Activated CD4-positive, CD25-positive, alpha-beta regulatory T cell (primary cell): ENCODE measurements at places on chromosomes 6 and 20.

GRCh38 chr6:64185621-64186020, 550.0 kb downstream of the PHF3 start:
- no peak for DNase-seq

- DNase-seq, result no peak
These were observed 5.6 kb upstream of the PHACTR3 start for GRCh38 chr20:59598625-59599310.

GRCh38 chr6:128932061-128932460, 49.1 kb downstream of the LAMA2 start:
- no peak for DNase-seq

DNA sequence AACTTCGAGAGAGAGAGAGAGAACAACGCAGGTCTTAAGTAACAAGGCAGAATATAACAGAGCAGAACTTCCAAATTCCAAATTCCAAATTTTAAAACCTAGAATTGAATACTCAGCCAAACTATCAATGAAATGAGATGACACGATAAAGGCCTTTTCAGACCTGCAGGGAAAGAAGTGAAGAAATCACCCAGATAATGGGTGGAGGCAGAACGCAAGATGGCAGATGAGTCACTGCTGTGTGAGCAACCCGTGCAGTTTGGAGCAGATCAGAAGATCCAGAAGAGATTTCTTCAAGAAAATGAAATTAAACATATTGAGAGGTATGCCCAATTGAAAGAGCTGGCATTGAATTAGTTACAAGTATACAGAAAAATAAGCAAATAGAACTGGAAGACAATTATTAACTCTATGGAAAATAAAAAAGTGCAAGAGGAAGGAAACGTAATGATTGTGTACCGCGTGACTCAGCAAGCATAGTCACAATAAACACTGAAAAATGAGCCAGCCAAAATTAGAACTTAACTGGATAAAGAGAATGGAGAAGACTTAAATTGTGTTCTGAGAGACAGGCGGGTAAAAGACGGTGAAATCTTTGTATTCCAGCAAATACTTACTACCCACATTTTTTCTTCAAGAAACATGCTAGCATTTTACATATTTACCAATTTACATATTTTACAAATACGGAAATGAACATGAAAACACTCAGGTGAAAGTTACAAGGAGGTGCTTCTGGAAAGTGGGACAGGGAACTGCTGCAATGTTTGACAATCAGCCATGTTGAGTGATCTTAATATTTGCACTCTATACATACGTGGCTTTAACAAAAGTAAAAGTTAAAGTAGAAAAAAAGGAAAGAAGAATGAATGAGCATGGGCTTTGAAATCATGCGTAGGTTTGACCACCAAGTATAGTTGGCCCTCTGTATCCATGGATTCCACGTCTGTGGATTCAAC, 87.9 kb upstream of the CDYL start:
- no peak for DNase-seq

GRCh38 chr20:3755814-3756480, 11.6 kb downstream of the ADISSP start:
- DNase-seq, result no peak

DNA sequence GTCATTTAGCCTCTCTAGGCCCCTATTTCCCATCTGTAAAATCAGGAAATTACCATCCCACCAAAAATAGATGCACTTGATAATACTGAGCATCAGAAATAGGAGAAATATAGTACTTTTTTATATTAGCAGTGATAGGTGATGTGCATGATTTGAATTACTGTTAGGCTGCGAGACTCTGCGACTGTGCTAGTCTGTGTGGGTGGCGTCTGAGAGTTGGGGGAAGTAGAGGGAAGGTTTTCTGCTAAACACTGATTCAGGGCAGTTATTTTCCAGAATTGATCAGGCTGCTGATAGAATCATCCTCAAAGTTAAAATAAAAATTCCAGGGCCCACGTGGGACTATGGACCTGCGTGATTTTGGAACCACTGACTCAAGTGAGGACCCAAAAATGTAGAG, 60.4 kb upstream of the ARMH2 start:
- DNase-seq, result no peak

DNA sequence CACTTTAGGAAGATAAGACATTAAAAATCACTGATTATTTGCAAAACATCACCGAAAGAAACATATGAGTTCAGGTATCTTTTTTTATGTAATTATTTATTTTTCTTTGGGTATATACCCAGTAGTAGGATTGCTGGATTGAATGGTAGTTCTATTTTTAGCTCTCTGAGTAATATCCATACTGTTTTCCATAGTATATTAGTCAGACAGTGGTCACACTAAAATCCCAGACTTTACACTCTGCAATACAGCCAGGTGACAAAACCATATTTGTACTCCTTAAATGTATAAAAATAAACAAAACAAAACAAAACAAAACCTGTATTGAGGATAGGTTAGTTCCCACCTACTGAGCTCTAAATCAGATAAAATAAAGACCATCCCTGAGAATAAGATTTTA, 1024.3 kb upstream of the EYS start:
- DNase-seq, result no peak

DNA sequence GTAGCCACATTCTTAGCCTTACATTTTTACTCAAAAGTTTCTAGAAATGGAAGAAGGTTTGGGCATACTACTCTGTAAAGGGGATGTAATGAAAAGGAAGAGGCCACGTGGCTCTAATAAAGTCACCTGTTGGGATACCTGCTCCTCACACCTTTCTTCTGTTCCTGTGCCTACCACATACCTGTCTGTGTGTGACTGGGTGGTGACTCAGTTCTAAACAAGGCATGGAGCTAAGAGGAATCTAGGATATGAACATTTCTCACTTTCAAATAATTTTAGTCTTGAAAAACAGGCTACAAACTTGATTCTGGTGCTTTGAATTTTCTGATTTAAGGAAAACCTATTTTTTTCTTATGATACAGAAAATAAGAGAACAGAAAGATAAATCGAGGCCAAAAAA, 363.6 kb downstream of the RFPL4B start:
- DNase-seq, result no peak

GRCh38 chr20:5489601-5490000, 172.8 kb upstream of the PROKR2 start:
- DNase-seq, result no peak

GRCh38 chr6:25875563-25875905, 1.5 kb upstream of the SLC17A3 start:
- no peak for DNase-seq

GRCh38 chr6:163413345-163414116, 987 bp upstream of the QKI start:
- DNase-seq, result peak; percentile 81

DNA sequence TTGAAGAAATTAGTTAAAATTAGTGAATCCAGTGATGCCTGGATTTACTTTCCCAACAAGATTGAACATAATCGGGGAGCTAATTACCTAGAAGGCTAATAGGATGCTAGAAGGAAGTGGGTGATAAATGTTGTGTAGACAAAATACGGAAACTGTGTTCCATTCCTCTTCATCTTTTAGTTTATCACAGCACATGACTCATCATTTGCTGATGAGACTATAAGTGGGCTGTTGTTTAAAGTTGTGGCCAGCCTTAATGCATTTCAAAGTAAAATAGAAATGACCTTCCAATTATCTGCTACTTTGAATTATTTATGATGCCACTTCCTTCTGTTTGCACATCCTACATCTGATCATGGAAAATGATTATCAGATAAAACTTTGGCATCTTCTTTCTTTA, 43.4 kb downstream of the OGFRL1 start:
- no peak for DNase-seq

GRCh38 chr6:134003542-134003951, 48.9 kb downstream of the SLC2A12 start:
- no peak for DNase-seq

DNA sequence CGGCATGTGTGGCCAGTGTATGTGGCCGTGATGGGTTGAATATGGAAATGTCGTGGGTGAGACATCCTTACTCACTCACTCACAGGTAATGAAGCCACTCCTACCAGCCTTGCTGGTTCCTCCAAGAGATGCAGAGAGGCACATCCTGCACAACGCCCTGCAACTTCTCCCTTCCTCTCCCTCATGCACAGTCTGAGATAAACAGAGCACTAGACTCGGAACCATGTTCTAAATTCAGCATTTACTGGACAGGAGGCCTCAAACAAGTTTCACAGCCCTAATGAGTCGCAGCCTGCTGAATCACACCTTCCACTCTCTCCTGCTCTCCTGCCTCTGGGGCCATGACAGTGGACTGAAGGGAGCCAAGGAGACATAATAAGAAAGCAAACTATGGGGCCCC, 91.2 kb downstream of the ISM1 start:
- no peak for DNase-seq

- no peak for DNase-seq
These were observed 57.6 kb downstream of the PLCB4 start for GRCh38 chr20:9126527-9126926.

DNA sequence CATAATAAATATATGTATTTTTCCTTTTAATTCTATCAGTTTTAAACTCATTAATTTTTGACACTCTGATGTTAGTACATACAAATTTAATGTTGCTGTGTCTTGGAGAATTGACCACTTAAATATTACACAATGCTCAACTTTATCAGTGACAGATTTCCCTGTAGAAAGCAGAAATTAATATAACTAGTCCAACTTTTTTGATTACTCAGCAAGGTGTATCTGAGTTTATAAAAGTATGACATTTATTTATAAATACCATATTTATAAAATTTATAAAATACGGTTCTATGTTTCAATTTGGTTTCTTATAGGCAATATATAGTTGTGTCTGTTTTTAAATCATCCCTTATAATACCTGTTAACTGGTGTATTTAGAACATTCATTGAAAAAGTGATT, 350.0 kb upstream of the EYS start:
- DNase-seq, result no peak

DNA sequence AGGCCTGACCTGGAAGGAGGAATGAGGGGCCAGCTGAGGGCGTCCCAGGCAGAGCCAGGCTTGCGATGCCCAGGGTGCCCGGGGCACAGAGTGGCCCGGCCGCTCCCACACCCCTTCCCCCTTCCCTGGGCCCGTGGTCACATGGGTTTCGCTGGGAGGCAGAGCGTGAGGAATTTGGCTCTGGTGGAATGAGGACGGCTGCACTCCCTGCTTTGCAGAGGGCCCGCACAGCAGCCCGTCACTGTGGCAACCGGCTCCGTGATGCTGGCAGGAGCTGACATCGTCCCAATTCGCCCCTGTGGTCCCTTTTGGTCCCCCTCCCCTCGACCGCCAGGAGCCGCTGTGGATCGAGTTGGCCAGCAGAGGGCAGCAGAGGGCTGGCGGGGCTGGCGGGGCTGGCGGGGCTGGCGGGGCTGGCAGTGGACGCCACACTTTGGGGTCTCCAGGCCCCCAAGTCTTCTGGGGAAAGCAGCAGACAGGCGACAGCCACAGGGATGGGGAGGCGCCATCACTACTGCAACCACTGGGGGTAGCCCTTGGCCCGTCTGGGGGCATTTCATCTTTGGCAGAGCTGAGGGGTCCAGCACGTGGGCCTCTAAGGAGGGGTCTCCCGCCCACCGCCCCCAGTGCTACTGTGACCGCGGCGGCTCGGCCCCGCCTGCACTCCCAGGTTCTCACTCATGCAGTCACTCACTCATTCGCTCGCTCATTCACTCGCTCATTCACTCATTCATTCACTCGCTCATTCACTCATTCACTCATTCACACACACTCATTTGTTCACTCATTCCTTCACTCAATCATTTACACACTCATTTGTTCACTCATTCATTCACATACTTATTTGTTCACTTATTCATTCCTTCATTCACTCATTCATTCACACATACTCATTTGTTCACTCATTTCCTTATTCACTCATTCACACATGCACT, 49.7 kb upstream of the BHLHE23 start:
- peak; percentile 22 for DNase-seq

DNA sequence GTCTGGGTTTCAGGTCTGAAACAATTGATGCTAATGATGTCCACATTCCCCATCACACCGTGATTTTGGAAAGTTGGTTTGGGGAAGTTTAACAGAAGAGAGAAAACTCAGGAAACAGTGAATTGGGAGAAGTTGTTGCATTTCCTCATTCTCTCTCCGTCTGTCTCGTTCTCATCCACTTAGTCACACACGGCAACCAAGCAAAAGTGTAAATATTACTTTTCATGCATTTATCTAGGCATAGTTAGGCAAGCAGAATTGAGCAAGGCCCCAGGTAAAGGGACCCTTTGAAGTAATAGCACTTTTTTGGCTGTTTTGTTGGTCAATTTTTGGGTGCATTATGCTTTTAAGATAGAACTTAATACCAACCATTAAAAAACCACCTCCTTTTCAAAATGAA, 137.0 kb upstream of the SULF2 start:
- no peak for DNase-seq

DNA sequence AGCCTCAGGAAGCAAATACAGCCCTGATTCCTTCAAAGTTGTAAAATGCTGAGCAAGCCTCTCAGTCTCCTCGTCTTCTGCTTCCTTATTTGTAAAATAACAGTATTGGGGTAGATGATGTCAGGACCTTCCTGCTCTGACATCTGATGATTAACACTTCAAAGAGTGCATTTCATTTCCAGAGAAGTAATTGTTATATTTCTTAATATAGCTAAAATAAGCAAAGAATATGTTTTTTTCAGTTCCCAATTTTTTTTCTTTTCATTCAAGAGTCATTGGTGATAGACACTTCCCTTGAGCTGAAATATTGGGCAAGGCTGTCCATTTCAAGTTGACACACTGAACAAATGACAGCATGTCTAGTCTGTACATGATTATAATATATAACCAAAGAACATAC, 53.4 kb downstream of the SLX4IP start:
- DNase-seq, result no peak

GRCh38 chr6:42512579-42512978, 51.2 kb upstream of the UBR2 start:
- no peak for DNase-seq

GRCh38 chr20:39851459-39851858, 837.6 kb downstream of the MAFB start:
- DNase-seq, result no peak

DNA sequence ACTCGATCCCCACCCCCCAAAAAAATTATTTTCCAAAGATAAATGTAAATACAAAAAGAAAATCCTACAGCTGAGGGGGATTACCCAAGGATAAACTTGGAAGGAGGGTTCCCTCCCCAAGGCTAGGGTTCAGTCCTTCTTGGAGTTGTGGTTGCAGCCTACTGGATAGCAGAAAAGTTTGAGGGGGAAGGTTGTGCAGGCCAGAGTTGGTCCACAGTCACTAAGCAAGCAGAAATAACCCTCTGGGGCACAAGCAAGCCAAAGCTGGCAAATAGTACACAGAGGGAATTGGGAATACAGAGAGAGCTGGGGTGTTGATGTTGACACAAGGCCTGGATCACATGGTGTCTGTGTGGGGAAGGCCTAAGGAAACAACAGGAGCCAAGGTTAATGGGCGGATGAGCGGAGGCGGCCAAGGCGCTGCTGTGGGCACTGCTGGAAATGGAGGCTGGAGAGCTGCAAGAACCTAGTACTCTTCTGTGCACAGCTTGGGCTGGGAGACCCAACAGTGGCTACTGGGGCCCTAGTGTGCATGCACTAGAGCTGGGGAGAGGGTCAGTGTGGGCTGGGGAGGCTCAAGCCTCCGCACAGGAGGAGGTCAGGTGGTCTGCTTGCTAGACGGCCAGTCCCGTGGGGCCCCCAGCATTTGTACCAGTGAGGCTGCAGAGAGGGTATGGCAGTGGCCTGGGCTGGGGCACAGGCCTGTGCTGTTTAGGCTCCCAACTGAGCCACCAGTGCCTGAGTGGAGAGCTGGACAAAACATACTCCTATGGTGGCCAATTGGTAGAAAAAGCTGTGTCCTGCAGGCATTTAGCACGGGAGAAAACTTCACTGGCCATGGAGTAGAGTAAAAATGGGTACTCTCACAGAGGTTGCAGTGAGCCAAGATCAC, 5.5 kb upstream of the SNRPB start:
- DNase-seq, result no peak

- DNase-seq, result no peak
These were observed 36.6 kb upstream of the HDAC2 start for GRCh38 chr6:114007516-114007915.

GRCh38 chr6:169426611-169427010, 173.0 kb upstream of the THBS2 start:
- DNase-seq, result no peak
